ENCODE measurements at places on chromosomes 16 and 17.

DNA sequence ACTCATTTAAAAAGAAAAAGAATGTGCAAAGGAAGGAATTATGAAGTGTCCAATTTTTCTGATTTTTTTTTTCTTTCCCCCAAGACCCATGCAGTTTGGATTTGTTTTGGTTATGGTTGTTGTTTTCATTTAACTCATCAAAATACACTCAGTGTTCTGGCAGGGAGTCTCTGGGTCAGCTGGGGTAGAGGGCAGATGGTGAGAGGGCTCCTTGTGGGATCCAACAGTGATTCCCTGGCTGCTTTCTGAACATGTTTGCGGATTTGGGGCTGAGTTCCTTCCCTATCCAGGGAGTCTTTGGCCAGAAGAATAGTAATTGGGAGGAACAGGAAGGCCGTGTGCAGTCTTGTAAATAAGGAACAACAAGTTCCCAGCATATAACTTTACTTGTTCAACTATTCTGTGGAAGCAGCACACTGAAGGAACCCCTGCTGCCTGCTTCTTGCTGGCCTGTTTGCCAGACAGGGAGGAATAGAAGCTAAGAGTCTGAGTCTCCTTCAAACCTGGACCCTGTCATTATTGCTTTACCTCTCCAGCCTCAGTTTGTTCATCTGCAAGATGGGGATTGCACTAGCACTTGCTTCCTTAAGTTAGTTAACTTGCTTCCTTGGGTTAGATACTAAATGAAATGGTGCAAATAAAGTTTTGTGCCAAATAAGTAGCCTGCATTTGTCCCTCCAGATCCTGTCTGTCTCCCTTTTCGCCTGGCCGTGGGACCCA lies 32.1 kb downstream of the C17orf67 start:
- DNase-seq, result no peak

GRCh38 chr16:50674831-50675230 lies 6.3 kb downstream of the SNX20 start:
- DNase-seq, result no peak

- DNase-seq, result peak; percentile 11
Observed at GRCh38 chr16:68548947-68549346, 9.9 kb downstream of the ZFP90 start.

- no peak for DNase-seq
Observed at GRCh38 chr16:77246150-77246549, 46.9 kb downstream of the SYCE1L start.

GRCh38 chr17:75340631-75341030 lies 51.4 kb upstream of the SLC25A19 start:
- DNase-seq, result no peak

GRCh38 chr17:79064026-79064425 lies 10.6 kb upstream of the ENGASE start:
- DNase-seq, result no peak

DNA sequence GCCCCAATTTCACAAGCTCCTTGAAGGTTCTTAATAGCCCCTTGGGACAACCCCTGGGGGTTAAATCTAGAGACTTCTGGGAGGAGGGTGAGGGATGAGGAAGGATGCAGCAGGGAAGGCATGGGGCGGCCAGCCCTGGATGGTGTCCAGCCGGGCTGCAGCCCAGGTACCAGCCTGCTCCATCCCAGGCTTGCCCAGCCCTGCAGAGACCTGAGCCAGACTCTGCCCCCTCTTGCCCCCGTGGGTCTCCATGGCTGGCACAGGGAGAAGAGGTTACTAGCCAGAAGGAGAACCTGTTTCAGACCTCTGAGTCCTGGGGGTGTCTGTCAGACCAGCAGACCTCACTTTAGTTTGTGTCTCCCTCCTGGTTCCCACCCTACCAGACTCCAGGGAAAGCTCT lies 8.5 kb downstream of the NHERF1 start:
- DNase-seq, result no peak

DNA sequence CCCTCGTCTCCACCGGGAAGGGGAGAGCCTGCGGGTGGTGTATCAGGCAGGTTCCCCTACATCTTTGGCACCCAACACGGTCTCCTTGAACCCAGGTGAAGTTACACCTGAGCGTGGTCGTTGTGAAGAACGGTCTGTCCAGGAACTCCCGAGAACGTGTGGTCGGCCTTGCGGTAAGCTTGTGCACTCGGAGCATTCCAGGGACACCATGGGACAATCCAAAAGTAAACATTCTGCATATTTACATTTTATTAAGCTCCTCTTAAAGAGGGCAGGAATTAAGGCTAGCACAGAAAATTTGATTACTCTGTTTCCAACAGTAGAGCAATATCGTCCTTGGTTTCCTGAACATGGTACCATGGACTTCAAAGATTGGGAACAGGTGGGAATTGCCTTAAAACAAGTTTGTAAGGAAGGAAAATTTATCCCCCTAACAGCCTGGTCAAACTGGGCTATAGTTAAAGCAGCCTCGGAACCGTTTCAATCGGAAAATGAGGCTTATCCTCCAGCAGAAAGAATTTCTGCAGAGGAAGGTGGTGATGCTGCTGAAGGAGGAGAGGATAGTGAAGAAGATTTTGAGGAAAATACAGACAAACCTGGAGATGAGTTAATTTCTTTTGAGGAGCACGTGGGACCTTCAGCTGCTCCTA lies 18.2 kb downstream of the ALOX15B start:
- no peak for DNase-seq

DNA sequence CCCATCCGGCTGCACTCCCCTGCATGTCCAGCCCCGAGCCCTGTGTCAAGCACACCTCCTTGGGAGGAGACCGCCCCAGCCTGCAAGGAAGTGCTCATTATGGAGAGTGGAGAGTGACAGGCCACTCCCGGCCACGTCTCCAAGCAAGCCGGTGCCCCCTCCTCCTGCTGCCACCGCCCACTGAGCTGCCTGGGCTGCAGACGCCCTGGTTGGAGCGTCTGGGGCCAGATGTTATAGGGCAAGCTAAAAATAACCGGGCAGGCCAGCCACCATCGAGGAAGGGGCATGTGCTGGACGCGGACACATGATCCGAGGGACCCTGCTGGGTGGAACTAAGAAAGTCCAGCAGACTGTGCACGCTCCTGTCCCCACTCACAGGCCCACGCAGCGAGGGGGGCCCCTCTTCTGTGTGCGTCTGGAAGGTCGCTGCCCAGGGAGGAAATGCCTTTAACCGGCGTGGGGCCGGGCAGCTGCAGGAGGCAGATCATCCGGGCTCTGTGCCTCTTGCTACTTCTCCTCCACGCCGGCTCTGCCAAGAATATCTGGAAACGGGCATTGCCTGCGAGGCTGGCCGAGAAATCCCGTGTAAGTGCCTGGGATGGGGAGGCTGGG lies at the start of gene WFDC1:
WFDC1 (plus strand) TSS at position 348 of the 612 bp plus-strand sequence; CDS start at position 442, 94 bp downstream.
- no peak for DNase-seq

GRCh38 chr17:76943781-76944213 lies 75.6 kb downstream of the MGAT5B start:
- no peak for DNase-seq

DNA sequence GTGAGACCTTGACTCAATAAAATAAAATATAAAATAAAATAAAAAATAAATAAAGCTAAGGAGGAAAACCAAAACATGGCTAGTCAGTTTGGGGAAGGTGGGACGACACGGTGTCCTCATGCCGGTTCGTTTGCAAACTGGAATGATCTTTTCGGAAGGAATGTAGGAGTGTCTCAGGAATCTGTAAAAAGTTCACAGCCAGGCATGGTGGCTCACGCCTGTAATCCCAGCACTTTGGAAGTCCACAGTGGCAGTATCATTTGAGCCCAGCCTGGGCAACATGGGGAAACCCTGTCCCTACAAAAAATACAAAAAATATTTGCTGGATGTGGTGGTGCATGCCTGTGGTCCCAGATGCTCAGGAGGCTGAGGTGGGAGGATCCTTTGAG lies 14.7 kb upstream of the RPTOR start:
- no peak for DNase-seq

GRCh38 chr17:17206124-17206912 lies at the start of gene PLD6:
Gene PLD6, minus strand, starts transcription at chr17:17206333. Its CDS starts 47 bp downstream, at chr17:17206286.
- peak; percentile 86 for DNase-seq

GRCh38 chr16:4852221-4852872 lies 5.1 kb downstream of the UBN1 start:
- DNase-seq, result no peak

DNA sequence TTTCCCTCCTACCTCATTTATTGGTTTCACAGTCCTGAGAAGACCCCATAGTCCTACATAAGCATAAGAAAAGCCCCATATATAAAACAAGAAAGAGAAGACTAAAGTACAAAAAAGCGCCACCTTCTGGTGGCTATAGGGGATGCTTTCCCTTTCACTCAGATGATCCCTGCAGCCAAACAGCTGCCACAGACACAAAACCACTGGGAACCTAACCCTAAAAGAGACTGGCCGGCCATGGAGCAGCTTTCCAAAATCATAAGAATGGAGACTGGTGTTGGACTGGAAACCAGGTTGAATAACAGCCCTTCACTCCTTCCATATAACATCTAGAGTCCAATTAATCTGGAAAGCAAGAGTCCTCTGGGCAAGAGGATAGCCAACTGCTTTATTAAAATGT lies 11.4 kb downstream of the DYNC1LI2 start:
- DNase-seq, result peak; percentile 20

DNA sequence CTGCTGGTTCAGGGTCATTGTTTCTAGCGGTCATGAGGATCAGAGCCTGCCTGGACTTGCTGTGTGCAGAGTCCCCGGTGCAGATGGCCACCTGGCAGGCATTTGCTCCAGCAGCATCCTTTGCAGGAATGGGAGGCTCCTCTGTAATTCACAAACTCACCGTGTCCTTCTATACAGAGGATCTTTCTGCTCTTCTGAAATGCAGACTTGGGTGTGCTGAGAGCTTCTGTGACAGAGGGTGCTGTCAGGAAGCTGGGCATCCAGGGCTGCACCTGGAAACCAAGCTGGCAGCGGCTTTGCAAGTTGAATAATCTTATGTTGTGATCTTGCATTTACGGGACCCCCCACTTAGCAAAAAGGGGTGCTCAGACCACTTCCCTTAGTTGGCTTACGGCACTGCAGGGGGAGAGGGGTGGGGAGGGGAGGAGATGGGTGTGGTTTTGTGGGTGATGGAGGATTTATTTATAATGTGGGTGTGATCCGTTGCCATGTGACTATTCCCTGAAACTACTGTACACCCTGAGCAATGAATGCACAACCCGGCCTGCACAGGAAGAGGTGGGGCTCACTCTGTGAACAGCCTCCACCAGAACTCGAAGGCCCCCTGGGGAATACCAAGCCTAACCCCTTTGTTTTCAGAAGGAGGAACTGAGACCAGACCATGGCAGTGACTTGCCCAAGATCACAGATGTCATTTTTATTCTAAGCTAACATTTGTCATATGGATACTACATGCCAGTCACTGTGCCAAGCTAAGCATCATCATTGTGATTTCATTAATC lies 178.3 kb downstream of the PRKCB start:
- peak; percentile 29 for DNase-seq

DNA sequence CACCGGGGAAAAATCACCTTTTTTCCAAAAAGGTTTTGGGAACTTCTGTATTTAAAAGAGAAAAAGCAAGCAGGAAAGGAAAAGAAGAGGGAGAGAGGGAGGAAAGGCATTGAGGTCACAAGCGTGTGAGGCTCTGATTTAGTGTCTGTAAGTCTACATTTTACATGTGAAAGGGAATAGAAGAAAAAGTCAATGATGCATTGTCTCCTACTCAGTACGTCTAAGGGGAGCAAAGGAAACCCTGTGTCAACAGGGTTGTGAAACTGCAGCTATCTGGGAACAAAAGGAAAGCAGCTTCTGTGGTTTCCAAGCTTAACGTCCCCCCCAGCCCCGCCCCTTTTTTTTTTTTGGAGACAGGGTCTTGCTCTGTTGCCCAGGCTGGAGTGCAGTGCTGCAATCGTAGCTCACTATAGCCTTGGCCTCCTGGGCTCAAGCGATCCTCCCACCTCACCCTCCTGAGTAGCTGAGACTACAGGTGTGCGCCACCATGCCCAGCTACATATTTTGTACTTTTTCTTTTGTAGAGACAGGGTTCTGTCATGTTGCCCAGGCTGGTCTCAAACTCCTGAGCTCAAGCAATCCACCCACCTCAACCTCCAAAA lies 1.8 kb upstream of the CDC42EP4 start:
- DNase-seq, result no peak

- no peak for DNase-seq
Observed at GRCh38 chr16:5323284-5324141, 225.9 kb upstream of the EEF2KMT start.

DNA sequence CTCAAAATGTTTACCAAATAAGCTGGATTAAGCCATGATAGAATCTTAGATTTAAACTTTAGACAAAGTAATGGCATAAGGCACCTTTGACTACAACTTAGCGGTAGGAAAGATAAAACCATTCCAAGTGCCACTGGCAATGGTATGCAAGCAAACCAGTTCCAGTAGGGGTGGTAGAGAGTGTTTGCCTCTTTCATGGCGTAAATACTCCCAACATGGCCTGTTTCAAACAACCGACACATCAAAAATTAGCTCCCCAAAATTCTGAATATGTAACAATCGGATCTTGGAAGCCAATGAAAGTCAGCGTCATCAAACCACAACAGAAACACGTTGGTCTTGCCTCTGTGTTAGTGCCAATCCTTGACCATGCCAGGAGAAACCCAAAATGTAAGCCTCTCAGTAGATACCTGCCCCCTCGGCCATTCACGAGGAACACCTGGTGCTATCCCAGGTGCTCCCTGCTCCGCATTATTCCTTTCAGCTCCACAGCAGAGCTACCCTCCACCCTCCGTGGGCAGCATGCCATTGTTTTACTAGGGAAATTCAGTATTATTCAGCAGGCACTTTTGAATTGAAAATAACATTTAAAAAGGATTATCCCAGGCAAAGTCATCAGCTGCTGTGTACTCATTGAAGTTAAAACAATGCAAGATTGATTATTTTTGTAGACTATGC lies 307.8 kb upstream of the CDH11 start:
- no peak for DNase-seq

GRCh38 chr16:76941113-76941512 lies 249.9 kb upstream of the MON1B start:
- DNase-seq, result no peak

GRCh38 chr16:734208-734980 lies 6.4 kb downstream of the CIAO3 start:
- no peak for DNase-seq

DNA sequence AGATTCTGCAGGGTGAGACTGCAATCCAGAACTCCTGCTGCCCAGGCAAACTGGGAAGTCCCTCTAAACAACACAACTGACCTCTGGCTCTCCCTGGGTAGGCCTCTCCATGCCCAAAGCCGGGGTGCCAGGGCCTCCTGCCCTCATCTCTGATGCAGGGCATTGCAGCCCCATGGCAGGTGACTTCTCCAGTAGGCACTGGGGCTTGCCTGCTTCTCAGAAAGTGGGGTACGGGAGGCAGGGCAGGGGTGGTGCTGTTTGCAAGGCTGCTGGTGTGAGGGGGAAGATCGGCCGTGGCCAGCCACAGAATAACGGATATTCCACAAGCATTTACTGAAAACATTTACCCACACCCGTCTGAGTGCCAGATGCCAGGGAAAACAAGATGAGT lies 4.1 kb upstream of the GPRC5C start:
- DNase-seq, result no peak

GRCh38 chr16:73093146-73094144 lies 45.5 kb upstream of the ZFHX3 start:
- DNase-seq, result no peak

- no peak for DNase-seq
Observed at GRCh38 chr17:21173543-21173942, 40.4 kb downstream of the TMEM11 start.
